ENCODE measurements at places on chromosomes 1 and 21. TPM values are rescaled to one million over a fixed set of nuclear protein-coding genes. Genes with fewer than 3 reads are reported as not detected.

KCNJ15 gene
- 235 TPM for polyA plus RNA-seq

SPATA1 gene
- 2.1 TPM for polyA plus RNA-seq

CATSPERE gene
- polyA plus RNA-seq: 2.1 TPM

PLA2G2A gene
- not detected for polyA plus RNA-seq

ARHGAP30 gene
- 2.6 TPM for polyA plus RNA-seq

WNT3A gene
- 0.12 TPM for polyA plus RNA-seq

LAMC2 gene
- 5.7 TPM for polyA plus RNA-seq

FAM78B gene
- 3.9 TPM for polyA plus RNA-seq

RORC gene
- 0.95 TPM for polyA plus RNA-seq

PRELP gene
- 5.5 TPM for polyA plus RNA-seq

S100A14 gene
- polyA plus RNA-seq: 19.2 TPM

ETV3L gene
- polyA plus RNA-seq: not detected

KIAA1614 gene
- 8.3 TPM for polyA plus RNA-seq

LGALS8 gene
- 71.1 TPM for polyA plus RNA-seq

DOCK7 gene
- polyA plus RNA-seq: 59.4 TPM

FAM72D gene
- 1.8 TPM for polyA plus RNA-seq

GIPC2 gene
- 18.5 TPM for polyA plus RNA-seq

FAM110D gene
- polyA plus RNA-seq: 1.0 TPM

KRTAP10-2 gene
- not detected for polyA plus RNA-seq

RGS18 gene
- 3.6 TPM for polyA plus RNA-seq

WLS gene
- polyA plus RNA-seq: 130 TPM

PRKAA2 gene
- polyA plus RNA-seq: 12.7 TPM

LAPTM5 gene
- polyA plus RNA-seq: 14.5 TPM

CYP4A22 gene
- polyA plus RNA-seq: 6.2 TPM

PROK1 gene
- polyA plus RNA-seq: 0.60 TPM

ACTL8 gene
- not detected for polyA plus RNA-seq

HLCS gene
- polyA plus RNA-seq: 15.8 TPM

TRAF3IP3 gene
- polyA plus RNA-seq: 1.8 TPM

NPPB gene
- polyA plus RNA-seq: not detected

IVL gene
- 0.33 TPM for polyA plus RNA-seq

PLA2G2F gene
- polyA plus RNA-seq: 0.14 TPM

LCE6A gene
- not detected for polyA plus RNA-seq

RGS1 gene
- polyA plus RNA-seq: 3.0 TPM

C4BPB gene
- polyA plus RNA-seq: 0.32 TPM

LCE2B gene
- polyA plus RNA-seq: not detected

PMF1 gene
- polyA plus RNA-seq: 103 TPM

DNASE2B gene
- 0.11 TPM for polyA plus RNA-seq

GORAB gene
- 19.7 TPM for polyA plus RNA-seq

DDR2 gene
- polyA plus RNA-seq: 25.2 TPM

F11R gene
- 76.1 TPM for polyA plus RNA-seq

C21orf91 gene
- polyA plus RNA-seq: 25.3 TPM

CXADR gene
- 41.5 TPM for polyA plus RNA-seq

PPIAL4G gene
- polyA plus RNA-seq: 0.04 TPM
